HFFc6 (cell line): ENCODE measurements at places on chromosomes 11 and 22.
A peak's percentile ranks its signal among the peaks of the same experiment; 100 is the strongest.

- no peak for DNase-seq
Measured at GRCh38 chr11:114192841-114193389, 103.3 kb upstream of the NNMT start.

- peak; percentile 67 for DNase-seq
Measured at GRCh38 chr11:8631395-8632118, 37.5 kb upstream of the STK33 start.

DNA sequence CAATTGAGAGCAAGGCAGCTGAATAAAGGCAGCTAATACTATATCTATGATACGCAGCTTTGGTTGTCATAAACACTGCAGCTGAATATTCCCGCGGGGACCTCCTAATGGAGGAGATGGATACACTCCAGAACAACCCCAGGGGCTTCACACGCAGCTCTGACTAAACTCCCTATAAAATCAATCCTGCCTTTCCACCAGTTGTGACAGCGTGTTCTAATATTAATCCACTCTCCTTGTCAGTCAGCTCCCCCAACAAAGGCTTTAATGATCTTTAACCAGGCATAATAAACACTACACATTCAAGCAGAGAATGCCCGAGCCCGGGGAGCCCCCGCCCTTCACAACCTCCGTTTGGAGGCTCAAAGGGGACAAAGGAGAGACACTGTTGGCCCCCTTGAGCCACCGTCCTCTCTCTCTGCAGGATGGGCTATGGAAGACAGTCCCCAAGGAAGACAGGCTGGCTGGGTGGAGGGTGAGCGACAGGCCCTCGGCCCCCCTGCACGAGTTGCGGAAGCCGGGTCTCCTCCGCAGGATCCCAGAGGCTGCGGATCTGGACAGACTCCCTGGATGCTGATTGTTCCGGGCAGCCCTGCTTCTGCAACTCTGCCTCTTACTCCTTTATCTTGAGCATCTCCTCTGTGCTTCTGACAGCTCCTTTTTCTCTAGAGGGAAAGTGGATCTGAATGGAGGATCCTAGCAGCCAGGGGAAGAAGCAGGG, 565.2 kb downstream of the BUD13 start:
- DNase-seq = no peak

DNA sequence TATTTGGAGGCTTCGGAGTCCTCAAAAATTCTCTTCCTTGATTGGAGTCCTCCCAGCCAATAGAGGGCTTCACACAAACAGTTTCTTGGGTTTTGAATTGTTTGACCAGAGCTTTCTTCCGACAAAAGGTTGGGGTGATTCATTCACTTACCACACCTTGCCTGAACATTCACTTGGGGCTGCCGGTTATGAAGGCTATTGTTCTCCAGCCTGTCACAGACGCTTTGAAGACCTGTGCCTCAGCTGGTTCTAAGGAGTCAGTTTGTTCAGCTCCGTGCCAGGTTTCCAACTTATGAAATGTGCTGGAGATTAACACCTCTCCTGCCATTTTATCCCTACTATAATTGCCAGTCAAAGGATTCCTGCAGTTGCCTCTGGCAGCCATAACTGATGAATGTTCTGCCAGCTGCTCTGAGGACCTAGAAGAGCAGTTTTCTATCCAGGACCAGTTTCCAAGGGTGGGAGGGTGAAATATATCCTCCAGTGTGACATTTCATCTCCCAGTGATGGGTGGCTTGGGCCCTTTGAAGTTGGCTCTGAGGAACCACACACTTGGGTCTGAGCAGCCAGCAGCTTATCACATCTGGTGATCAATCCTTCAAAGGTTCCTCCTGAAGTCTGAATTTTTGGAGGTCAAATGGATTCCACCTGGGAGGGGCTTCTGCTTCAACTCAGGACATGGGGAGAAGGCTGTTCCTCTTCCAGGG, 31.4 kb downstream of the LIMK2 start:
- DNase-seq = peak; percentile 24

DNA sequence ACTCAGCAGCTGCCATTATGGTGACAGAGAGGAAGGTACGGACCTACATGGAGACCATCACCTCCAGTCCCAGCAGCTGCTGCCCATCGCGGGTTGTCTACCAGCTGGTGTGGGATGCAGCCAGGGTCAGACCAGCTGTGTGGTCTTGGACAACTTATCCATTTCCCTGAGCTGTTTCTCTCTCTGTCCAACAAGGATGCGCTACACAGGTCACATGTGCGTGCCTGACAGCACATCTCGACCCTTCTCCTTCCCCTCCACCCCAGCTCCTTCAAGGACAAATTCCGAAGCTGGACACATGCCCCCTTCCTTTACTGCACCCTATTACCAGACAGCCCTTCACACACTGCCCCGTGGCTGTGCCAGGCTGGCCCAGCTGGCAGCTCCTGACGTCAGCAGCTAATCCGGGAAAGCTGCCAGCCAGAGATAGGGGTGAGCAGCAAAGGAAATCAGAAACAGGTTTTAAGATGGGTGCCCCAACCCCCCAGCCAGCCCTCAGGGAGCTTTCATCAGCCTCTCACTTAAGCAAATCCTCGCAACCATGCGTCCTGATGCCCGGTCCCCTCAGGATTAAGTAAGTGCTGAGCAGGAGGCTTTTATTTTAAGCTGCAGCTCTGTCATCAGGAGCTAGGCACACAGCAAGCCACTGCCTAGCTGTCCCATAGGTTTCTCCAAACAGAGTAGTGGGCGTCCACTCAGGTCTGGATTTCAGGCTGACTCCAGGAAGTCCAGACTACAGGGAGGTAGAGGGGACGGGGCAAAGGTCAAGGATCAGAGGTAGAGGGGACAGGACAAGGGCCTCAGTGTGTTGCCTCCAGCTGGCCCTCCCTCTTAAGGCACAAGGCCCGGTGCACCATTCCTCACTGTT, 20.3 kb downstream of the TEF start:
- DNase-seq = peak; percentile 74

DNA sequence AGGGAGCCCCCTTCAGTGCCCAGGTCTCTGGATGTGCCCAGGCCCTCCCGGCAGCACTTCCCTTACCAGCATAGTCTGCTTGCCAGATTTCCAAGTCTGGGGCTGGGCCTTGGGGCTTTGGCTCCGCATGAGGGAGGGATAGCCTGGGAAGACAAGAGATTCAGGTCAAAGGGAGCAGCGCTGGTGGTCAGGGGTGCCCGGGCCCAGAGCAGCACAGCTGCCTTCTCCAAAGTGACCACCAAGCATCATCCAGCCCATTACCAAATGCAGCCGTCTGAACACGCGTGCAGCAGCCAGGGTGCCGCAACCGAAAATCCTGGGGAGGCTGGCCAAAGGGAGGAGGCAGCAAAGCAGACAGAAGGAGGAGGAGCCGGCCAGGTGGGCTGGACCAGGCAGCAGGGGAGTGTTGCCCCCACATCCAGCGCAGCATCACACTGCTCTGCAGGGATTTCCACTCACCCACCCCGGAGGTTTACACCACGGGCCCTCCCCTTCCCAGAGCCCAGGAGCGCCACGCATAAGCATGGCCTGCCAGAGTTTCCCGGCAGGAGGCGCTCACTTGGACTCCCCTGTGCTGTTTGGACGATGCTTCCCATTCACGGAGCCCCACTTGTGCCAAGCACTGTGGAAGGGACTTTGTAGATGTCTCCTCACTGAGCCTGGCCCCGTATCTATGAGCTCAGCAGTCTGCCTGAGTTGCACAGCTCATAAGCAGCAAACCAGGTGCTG, 22.5 kb downstream of the TRIM29 start:
- DNase-seq = no peak

DNA sequence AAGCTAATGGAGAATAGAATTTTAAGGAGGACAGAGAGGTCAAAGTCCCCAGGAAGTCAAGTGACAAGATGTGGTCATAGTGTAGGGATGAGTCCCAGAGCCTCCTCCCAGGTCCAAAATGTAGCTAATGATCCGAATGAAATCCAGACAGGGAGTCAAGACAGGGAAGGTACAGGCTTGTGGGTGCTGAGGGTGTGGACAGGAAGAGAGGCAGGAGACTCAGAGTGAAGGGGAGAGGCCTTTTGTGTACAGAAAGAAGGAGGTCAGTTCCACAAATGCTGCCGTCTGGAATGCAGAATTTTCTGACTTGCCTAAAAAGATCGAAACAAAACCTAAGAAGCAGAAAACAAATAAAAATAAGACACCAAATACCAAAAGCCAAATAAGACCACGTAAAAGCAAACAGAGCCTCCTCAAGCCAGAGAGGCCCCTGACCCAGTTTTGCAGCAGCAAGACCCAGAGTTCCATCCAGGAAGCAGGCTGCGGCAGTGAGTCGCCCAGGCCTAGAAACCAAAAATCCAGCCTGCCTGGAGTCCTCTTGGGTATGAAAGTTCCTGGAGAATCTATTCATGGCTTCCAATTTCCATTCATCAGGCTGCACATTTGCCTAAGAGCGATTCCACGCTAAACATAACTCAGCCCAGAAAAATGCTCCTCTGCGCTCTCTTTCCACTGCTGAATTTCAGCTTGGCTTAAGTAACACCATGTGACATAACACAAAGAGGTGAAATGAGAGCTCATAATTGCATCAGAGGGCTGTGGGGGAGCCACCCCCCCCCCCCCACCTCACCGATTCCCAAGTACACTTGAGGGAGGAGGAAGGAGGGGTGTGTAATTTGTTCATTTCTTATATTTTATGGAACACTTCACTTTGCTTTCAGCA, 71.2 kb downstream of the KIRREL3 start:
- peak; percentile 37 for DNase-seq

- no peak for DNase-seq
Measured at GRCh38 chr11:113411536-113411935, 24.0 kb downstream of the ANKK1 start.

DNA sequence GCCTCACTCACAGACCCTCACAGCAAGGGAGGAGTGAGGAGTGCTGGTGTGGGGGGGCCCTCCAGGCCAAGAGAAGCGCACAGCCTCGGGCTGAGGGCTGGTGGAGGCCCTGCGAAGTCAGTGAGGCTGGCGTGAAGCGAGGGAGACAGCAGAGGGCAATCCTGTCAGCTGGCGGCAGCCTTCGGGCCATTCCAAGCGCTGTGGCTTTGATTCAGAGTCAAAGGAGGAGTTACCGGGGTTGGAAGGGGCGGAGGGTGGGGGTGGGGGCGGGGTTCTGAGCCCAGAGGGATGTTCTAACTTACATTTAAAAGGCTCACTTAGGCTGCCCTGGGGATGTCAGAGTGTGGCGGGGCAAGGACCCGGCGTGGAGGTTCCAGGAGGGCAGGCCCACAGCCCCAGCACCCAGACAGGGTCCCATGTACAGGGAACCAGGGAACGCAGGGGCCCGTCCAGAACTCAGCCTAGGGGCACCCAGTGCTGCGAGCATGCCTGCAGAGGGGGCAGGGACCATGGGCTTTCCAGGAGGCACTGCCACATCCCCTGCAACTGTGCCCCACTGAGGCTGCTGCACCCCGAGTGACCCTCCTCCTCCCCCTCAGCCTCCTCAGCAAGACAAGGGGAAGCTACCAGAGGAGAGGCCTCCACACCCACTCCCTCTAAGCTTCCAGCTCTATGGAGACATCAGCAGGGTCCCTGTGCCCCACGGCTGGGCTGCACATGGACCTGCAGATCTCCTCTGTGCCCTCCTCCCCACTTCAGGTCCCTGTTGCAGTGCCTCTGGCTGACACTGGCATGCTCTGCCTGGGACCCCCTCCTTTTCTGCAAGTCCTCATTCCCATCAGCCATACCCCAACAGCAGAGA, 39.7 kb upstream of the TTLL12 start:
- peak; percentile 30 for DNase-seq

DNA sequence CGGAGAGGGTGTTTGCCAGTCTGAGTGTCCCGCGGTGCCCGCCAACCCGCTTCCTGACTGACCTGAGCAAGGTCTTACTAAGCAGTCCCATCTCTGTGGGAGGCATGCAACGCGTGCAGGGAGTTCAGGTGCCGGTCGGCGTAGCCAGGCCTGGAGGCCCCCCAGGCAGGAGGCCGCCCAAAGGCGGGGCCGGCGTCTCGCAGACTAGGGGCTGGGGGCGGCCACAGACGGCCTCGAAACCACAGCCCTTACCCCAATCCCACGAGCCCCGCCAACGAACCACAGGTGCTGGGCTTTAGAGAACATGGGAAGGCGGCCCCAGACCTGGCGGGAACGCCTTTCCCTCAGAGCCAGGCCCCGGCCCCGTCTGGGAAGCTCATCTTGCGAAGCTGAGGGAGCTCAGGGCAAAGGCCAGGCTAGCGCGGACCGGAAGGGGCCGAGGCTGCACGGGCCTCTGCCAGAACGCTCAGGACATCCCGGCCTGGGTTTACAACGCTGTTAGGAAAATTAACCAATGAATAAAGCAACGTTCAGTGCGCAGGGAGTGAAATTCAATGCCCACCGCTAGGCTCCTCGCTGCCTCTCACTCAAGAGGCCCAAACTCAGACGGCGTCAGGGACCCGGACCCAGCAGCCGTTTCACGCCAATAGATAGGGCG, 2.1 kb upstream of the MTFP1 start:
- no peak for DNase-seq

DNA sequence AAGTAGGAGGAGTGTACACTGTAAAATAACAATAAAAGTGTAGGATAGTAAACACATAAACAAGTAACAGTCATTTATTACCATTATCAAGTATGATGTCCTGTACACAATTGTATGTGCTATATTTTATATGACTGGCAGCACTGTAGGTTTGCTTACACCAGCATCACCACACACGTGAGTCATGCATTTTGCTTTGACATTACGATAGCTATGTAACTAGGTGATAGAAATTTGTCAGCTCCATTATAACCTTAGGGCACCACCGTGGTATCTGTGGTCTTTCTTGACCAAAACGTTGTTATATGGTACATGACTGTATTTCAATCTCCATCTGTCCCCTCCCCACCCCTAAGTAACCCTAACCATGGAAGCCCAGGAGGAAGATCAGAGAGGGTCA, 1.1 kb downstream of the DNAL4 start:
- DNase-seq = peak; percentile 40

GRCh38 chr11:95426823-95427462, 195.9 kb upstream of the SESN3 start:
- DNase-seq = no peak

DNA sequence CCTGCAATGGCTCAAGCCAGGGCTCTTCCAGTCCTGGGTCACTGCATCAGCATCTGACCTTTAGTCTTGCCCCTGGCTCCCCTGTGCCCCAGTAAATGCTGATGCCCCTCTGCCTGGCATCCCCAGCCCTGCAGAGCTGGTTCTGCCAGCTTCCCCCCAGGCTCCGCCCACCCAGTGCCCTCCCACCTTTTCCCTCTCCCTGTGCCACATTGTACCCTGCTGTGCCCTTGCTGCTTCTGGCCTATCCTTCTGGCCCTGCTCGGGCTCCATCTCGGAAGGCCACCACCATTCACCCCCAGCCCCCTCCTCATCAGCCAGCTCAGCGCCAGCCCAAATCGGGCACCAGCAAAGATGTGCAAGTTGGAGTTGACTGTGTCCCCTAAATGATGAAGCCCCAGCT, 7.4 kb downstream of the CAPN5 start:
- DNase-seq = no peak
